ENCODE measurements at places on chromosomes 6 and 20. TPM values are rescaled to one million over a fixed set of nuclear protein-coding genes. Genes with fewer than 3 reads are reported as not detected.
A peak's percentile ranks its signal among the peaks of the same experiment; 100 is the strongest.

DNA sequence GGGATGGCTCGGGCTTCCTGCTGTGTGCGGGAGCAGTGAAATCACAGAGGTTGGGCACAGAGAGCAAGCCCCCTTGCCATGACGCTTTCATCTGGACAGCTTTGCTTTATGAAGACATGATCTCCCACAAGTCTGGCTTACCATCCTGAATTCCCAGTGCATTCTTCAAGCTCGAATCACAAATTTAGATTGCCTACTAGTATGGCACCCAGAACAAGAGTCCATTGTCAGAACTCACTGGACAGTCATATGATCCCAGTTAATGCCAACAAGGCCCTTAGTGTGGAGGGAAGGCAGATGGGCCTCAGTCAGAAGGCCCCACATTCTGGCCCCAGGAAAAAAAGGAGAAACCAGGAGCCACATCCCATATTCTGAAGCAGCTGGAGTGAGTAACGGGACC, 147.3 kb upstream of the FOXQ1 start:
- no peak overlapping the region for H3K4me3 ChIP-seq
- H3K27me3 ChIP-seq: no peaks in the 10 kb centered on the region
- no peak overlapping the region for H3K27ac ChIP-seq

DNA sequence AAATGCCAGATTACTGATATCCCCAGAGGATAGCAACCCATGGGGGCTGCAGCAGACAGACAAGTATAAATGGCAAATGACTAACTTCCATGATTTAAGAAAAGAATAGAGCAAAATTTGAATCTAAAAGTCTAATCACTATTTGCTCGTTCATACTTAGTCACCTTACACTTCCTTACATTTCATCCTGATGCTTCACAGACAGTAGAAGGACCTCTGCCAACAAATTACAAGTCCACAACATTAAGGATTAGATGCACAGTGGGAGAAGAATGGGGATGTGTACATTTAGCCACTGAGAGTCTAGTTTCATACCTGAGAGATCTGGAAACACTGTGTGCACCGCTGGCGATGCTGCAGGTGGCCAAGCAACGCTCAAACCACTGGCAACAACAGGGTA, 72.4 kb downstream of the FYN start:
- no peaks in the 10 kb centered on the region for H3K36me3 ChIP-seq
- H3K4me3 ChIP-seq: no peak overlapping the region
- no peaks in the 10 kb centered on the region for H3K27me3 ChIP-seq
- no peak overlapping the region for H3K27ac ChIP-seq

DNA sequence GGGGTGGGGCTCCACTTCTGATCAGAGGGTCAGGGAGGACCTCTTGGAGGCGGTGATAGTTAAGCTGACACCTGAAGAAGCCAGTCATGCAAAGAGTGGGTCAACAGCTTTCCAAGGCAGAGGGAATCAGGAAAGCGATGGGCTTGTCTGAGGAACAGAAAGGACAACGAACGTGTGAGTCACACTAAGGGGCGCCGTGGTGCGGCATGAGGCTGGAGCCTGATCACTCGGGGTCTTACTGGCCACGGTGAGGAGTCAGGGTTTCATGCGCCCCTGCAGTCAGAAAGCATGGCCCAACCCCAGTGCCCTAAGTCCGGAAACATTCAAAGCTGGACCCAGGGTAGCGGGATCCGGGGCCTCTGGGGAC, 50.6 kb upstream of the SLC32A1 start:
- no peaks in the 10 kb centered on the region for H3K36me3 ChIP-seq
- no peak overlapping the region for H3K27ac ChIP-seq
- H3K4me3 ChIP-seq: peak overlapping the region; percentile 54
- peaks cover 25% of the 10 kb centered on the region for H3K27me3 ChIP-seq
- no peaks in the 10 kb centered on the region for H3K4me1 ChIP-seq
- peak; percentile 41 for DNase-seq

- no peak for DNase-seq
- no peaks in the 10 kb centered on the region for H3K4me1 ChIP-seq
- H3K4me3 ChIP-seq: no peak overlapping the region
- H3K27me3 ChIP-seq: no peaks in the 10 kb centered on the region
- H3K36me3 ChIP-seq: no peaks in the 10 kb centered on the region
Measured at GRCh38 chr6:51790946-51791345, 296.5 kb downstream of the PKHD1 start.

DNA sequence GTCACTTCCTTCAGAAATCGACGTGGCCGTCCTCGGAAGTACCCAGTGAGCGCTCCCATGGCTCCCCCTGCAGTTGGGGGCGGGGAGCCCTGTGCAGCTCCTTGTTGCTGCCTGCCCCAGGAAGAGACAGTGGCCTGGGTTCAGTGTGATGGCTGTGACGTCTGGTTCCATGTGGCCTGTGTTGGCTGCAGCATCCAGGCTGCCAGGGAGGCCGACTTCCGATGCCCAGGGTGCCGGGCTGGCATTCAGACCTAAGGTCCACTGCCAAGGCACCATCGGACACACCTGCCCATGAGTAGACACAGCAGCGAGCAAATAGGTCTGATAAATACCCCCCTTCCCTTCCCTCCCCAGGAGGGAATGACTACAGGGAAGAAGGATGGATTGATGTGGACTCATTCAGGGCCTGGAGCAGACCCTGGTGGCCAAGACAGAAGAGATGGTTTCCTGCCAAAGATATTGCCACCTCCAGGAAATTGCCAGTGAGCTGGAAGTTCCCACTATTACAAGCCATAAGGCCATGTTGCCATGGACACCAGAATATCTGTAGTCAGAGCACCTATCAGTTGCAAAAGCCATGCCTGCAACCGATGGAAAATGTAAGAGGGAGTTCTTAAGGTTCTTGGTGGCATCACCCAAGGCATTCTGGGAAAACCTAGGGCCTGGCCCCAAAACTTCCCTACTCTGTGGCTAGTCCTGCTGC, 4.2 kb downstream of the TCF19 start:
- no peaks in the 10 kb centered on the region for H3K27me3 ChIP-seq
- H3K4me1 ChIP-seq: peaks cover 5% of the 10 kb centered on the region
- H3K4me3 ChIP-seq: no peak overlapping the region
- H3K36me3 ChIP-seq: no peaks in the 10 kb centered on the region
- H3K27ac ChIP-seq: no peak overlapping the region

Gene SLC35A1
- 26.2 TPM for total RNA-seq

- peaks cover 10% of the 10 kb centered on the region for H3K27me3 ChIP-seq
- no peaks in the 10 kb centered on the region for H3K36me3 ChIP-seq
- no peak for DNase-seq
Measured at GRCh38 chr6:31438222-31438621, 34.8 kb downstream of the MICA start.

Data from hepatocyte (in vitro differentiated cells).